ENCODE measurements at places on chromosomes 1 and 21.
A peak's percentile ranks its signal among the peaks of the same experiment; 100 is the strongest.

DNA sequence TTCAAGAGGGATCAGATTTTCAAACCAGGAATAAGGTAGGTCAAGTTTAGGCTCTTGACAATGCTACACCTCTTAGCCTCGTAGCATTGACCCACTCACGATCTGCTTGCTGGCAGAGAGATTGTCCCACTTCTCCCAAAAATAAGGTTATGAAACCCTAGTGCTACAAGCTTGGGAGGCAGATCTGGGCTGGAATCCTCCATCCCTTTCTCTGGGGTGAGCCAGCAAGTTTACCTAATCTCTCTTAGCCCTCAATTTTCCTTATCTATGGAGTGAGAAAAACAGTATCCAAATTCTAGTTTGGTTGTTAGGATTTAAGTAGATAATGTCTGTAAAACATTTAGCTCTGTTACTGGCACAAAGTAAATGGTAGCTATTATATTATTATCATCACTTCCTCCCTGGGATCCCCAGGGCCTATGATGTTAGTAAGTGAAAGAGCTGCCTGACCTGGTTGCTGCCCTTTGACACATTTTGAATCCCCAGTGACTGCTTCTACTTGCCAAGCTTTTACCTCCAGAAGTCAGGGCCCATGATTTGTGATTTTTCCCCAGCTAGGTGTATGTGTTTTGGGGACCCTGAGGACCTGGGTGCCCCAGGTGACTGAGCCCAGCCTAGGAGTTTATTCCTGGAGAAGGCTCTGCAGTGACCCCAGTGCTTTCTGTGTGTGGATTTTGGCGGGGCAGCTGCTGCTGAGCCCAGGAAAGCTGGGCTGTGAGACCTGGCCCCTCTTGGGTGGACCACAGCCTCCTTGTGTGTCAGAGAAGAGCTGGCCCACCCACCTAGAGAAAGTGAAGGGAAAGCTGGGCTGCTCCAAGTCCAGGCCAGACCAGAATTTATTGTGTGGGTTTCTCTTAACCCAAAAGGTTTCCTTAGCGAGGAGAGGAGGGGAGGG lies 48.2 kb upstream of the VANGL1 start:
- peaks cover 4% of the 10 kb centered on the region for H3K27me3 ChIP-seq
- H3K4me1 ChIP-seq: no peaks in the 10 kb centered on the region
- no peaks in the 10 kb centered on the region for H3K36me3 ChIP-seq

DNA sequence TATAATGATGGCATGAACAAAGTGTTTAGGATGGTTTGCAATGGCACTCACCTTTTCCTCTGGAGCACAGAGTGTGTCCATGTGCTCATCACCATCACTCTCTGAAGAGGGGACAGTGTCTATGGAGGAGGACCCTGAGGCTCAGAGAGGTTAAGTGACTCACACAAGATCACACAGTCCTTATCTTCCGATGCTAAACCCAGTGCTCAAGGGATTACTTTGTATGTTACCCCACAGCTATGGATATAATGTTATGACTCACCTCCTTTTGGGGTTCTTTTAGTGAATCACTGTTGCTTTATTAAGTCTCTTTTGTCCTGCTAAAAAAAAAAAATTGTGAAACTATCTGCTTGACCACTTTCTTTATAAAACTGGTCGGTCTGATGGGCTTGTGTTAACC lies 67.6 kb downstream of the TENT5C start:
- H3K27ac ChIP-seq: no peak overlapping the region
- H3K27me3 ChIP-seq: peaks cover 3% of the 10 kb centered on the region
- DNase-seq: no peak
- H3K4me1 ChIP-seq: no peaks in the 10 kb centered on the region
- H3K36me3 ChIP-seq: no peaks in the 10 kb centered on the region
- H3K4me3 ChIP-seq: no peak overlapping the region

GRCh38 chr1:201394591-201394990 lies 4.5 kb downstream of the LAD1 start:
- peaks cover 16% of the 10 kb centered on the region for H3K27me3 ChIP-seq
- H3K27ac ChIP-seq: no peak overlapping the region
- H3K4me3 ChIP-seq: no peak overlapping the region
- H3K4me1 ChIP-seq: no peaks in the 10 kb centered on the region

GRCh38 chr1:101240041-101240430 lies 3.2 kb downstream of the S1PR1 start:
- H3K27me3 ChIP-seq: peaks cover 24% of the 10 kb centered on the region
- peak overlapping the region; percentile 87 for H3K27ac ChIP-seq
- H3K36me3 ChIP-seq: peaks cover 51% of the 10 kb centered on the region
- DNase-seq: no peak
- H3K4me1 ChIP-seq: peaks cover 64% of the 10 kb centered on the region

DNA sequence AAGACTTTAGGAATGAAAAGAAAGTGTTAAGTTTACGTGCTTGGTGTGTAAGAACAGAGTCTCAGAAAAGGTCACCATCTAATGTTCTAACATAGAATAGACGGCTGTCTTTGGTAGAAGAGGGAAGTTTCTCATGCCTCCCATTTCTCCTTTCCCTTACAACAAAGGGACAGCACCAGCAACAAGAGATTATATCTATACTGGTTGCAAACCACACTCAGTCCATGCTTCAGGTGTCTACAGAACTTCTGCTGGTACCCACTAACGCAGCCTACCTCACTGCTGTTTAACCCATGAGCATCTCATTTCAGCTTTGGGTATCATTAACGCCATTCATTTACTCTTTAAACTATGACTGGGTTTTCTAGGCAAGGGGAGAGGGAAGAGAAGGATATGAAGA lies 9.2 kb upstream of the ITPKB start:
- H3K27ac ChIP-seq: no peak overlapping the region
- H3K4me1 ChIP-seq: peaks cover under 1% of the 10 kb centered on the region
- no peak for DNase-seq
- no peaks in the 10 kb centered on the region for H3K36me3 ChIP-seq

GRCh38 chr1:234756066-234756774 lies 146.2 kb upstream of the IRF2BP2 start:
- no peaks in the 10 kb centered on the region for H3K36me3 ChIP-seq
- no peak overlapping the region for H3K4me3 ChIP-seq
- no peak for DNase-seq
- no peak overlapping the region for H3K27ac ChIP-seq
- peaks cover 10% of the 10 kb centered on the region for H3K4me1 ChIP-seq
- H3K27me3 ChIP-seq: peaks cover 4% of the 10 kb centered on the region

GRCh38 chr1:60279798-60280197 lies 206.2 kb upstream of the C1orf87 start:
- no peak overlapping the region for H3K27ac ChIP-seq
- no peak for DNase-seq
- H3K36me3 ChIP-seq: no peaks in the 10 kb centered on the region
- H3K4me1 ChIP-seq: peaks cover 10% of the 10 kb centered on the region
- H3K27me3 ChIP-seq: no peaks in the 10 kb centered on the region

DNA sequence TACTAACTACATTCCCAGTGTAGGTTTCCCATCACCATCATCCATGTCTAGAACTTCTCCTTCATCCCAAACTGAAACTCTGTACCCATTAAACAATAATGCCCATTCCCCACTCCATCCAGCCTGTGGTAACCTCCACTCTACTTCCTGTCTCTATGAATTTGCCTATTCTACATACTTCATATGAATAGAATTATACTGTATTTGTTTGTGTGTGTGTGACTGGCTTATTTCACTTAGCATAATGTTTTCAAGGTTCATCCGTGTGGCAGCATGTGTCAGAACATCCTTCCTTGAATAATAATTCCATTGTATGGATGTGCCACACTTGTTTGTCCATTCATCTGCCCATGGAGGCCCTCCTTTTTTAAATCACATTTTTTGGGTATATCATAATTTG lies 35.7 kb downstream of the ATP2B4 start:
- no peak for DNase-seq
- peaks cover 46% of the 10 kb centered on the region for H3K4me1 ChIP-seq
- H3K27me3 ChIP-seq: peaks cover 8% of the 10 kb centered on the region
- H3K4me3 ChIP-seq: no peak overlapping the region
- H3K27ac ChIP-seq: no peak overlapping the region
- peaks cover 4% of the 10 kb centered on the region for H3K36me3 ChIP-seq

- H3K4me1 ChIP-seq: no peaks in the 10 kb centered on the region
- no peaks in the 10 kb centered on the region for H3K27me3 ChIP-seq
- H3K27ac ChIP-seq: no peak overlapping the region
- no peak overlapping the region for H3K4me3 ChIP-seq
- no peaks in the 10 kb centered on the region for H3K36me3 ChIP-seq
- peak; percentile 65 for DNase-seq
Measured at GRCh38 chr1:66503841-66504470, 30.0 kb upstream of the SGIP1 start.

GRCh38 chr1:229874136-229874535 lies 192.9 kb upstream of the GALNT2 start:
- H3K27ac ChIP-seq: no peak overlapping the region

- peaks cover 6% of the 10 kb centered on the region for H3K27me3 ChIP-seq
- H3K4me1 ChIP-seq: peaks cover 4% of the 10 kb centered on the region
- no peaks in the 10 kb centered on the region for H3K36me3 ChIP-seq
- no peak overlapping the region for H3K27ac ChIP-seq
Measured at GRCh38 chr1:96358057-96358456, 363.5 kb upstream of the PTBP2 start.

DNA sequence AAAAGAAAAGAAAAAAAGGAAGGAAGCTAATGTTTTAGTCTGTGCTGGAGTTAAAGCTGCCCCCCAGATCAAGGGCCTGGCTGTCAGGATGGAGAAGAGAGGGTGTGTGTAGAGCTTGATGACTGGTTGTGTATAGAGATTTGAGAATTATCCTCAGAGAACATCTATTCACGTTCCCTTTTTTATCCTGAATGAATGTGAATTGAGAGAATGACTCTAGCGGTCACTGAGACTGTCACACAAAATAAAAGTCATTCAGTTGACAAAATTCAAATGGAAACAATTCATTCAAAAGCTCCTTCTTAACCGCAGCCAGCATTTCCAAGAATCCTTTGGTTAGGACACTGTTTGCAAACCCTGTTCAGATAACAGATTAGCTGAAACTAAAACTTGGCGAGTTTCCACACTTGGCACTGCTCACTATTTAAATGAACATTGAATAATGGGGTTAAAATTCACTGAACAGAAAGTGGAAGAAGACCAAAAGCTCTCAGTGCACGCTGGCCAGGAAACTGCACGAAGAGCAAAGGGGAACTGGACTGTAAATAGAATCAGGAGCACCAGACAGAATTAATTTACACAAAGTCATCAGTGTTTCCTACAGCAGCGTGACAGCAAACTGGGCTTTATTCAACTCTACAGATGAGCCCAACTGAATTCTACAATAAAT lies 13.6 kb upstream of the FAM89A start:
- peaks cover 5% of the 10 kb centered on the region for H3K4me1 ChIP-seq
- no peak for DNase-seq
- H3K4me3 ChIP-seq: no peak overlapping the region
- H3K27ac ChIP-seq: no peak overlapping the region
- H3K27me3 ChIP-seq: peaks cover 2% of the 10 kb centered on the region

GRCh38 chr21:35517865-35518264 lies 468.8 kb upstream of the RUNX1 start:
- peaks cover 1% of the 10 kb centered on the region for H3K27me3 ChIP-seq
- H3K4me3 ChIP-seq: no peak overlapping the region
- no peaks in the 10 kb centered on the region for H3K36me3 ChIP-seq

- no peak for DNase-seq
- H3K36me3 ChIP-seq: no peaks in the 10 kb centered on the region
- no peaks in the 10 kb centered on the region for H3K4me1 ChIP-seq
- peaks cover 11% of the 10 kb centered on the region for H3K27me3 ChIP-seq
Measured at GRCh38 chr1:230771773-230772354, 24.7 kb downstream of the CAPN9 start.

All from endothelial cell (in vitro differentiated cells).